ENCODE measurements at places on chromosomes 3 and 15.

DNA sequence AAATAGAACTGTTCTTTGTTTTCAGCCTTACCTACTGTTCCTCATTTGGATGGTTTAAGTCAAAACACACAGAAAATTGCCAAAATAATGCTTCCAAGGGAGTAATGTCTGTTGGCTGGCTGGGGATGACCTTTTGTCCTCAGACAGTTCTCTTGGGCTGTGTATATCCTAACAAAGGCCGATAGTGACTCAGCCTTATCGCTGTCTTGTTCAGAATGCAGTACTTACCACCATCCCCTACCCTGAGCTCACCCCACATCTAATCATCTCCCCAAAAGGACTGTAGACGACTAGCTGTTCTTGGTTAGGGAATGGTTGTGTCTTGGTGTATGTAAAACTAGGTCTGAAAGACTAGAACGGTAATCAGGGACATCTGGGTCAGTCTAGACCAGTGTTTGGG, 35.0 kb downstream of the RAB11A start:
- DNase-seq = no peak

DNA sequence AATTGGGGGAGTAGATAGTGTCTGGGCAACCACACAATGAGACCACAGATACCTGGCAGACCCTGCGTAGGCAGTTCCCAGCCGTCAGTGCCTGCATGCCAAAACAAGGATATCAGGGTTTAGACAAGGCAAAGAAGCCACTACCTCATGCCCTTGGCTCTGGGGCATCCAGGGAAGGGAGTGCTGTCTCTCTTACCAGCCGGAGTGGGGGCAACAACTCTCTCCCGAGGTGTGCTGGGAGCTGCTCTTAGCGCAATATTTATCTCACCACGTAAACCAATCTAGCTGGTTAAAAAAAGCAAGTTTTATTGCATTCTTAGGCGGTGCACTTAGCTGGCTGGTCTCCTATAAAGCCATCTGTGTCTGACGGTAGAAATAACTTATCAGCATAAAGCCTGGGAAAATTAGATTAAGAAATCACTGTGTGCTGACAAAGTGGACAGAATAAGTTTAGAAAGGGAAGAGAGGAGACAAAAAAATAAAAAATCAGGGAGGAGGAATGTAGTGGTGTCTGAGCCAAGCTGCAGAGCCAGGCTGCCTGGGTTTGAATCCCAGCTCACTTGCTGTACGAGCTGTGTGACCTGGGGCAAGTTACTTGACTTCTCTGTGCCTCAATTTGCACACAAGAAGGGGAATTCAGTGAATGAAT, 273.2 kb downstream of the PDZRN3 start:
- no peak for DNase-seq

GRCh38 chr15:59283717-59284391, 77.2 kb downstream of the LDHAL6B start:
- no peak for DNase-seq

DNA sequence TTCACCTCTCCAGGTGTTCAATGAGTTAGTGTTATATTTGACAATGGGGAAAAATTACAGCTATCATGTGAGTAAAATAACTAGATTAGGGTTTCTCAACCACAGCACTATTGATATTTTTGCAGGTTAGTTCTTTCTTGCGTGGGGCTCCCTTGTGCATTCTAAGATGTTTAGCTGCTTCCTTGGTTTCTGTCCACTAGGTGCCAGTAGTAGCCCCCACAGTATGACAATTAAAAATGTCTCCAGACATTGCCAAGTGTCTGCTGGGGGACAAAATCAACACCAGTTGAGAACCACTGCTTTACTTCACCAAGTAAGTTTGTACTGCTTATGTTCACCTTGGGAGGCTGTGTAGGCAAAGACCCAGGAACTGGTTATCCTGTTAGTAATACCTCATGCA, 618.7 kb downstream of the EDEM1 start:
- DNase-seq = no peak

- no peak for DNase-seq
These were observed 54.5 kb upstream of the GATA2 start for GRCh38 chr3:128547368-128547987.

- no peak for DNase-seq
These were observed 10.7 kb downstream of the BMF start for GRCh38 chr15:40097968-40098476.

DNA sequence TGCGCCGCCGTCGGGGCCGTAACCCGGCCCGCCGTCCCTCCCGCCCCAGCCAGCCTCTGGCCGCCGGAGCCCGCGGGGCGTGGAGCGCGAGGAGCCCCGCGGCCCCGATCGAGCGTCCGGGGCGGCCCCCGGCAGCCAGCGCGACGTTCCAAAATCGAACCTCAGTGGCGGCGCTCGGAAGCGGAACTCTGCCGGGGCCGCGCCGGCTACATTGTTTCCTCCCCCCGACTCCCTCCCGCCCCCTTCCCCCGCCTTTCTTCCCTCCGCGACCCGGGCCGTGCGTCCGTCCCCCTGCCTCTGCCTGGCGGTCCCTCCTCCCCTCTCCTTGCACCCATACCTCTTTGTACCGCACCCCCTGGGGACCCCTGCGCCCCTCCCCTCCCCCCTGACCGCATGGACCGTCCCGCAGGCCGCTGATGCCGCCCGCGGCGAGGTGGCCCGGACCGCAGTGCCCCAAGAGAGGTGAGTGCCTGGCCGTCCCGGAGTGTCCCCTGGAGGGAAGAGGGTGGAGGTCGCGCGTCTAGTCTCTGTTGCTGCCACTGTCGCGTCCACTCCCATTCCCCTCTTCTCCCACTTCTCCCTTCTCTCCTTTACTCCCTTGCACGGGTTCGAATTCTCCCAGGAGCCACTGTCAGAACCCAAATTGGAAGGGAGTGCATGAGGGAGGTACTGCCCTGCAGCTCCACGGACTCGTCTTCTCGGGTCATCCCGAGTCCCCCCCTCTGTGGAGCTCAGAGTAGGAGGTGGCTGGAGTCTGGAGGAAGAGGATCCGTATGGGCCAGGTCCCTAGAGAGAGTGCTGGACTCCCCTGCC, 585 bp downstream of the CSK start:
- DNase-seq = peak; percentile 45

- no peak for DNase-seq
These were observed 5.7 kb downstream of the NR2F2 start for GRCh38 chr15:96336108-96336595.

DNA sequence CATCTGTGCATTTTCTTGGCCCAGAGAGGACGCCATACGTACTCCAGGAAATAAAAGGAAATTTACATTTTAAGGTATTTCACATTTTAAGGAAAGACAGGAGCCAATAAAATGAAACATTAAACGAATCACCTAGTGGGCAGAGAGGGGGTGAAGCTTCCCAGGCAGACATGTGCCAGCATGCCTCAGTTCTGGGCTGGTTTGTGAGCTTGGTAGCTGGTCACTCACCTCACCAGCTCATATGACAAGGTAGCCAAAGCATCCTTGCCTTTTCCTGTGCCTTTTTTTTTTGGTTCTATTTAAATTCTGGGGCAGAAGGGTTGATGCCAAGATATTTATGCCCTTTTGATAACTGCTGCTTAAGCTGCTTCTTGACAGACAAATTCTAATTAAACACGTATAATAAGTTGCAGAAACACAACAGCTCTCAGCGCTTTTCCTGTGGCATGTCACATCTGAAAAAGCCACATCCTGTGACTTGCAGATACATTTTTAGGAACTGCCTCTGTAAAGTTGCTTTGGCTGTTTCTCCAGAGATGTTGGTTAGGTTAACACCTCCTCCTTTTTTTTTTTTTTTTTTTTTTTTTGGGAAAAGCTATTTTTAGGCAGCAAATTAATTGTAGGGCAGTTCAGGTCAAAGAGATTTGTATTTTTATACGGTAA, 218.6 kb downstream of the PDCD6IP start:
- no peak for DNase-seq

- DNase-seq = no peak
These were observed 55.6 kb downstream of the STARD5 start for GRCh38 chr15:81268340-81268739.

GRCh38 chr3:138682648-138683047, 74.1 kb downstream of the FAIM start:
- no peak for DNase-seq

DNA sequence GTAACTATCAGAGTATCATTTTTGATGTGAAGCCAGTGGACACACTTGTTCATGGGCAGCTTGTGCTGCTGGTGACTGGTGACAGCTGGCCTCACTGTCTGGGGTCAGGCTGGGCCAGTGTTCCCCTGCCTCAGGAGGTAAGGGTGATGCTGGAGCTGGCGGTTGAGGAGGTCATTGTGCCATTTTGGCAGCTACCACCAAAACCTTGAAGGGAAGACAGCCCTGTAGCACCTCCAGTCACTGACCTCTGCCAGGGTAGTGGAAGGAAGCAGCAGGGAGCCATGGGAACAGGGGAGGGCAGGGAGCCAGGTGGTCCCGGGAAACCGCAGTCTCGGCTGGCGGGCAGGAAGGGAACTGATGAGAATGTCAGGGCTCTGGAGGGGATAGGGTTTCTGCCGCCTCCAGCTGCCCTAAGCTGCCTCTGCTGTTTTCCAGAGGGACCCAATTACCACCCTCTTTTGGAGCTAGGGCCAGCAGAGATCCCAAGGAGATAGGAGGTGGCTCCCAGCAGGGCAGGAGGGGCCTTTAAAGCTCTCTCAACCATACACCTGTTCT, 24.8 kb downstream of the FOXL2NB start:
- no peak for DNase-seq

- DNase-seq = no peak
These were observed 497 bp downstream of the PARP16 start for GRCh38 chr15:65286069-65286703.

- no peak for DNase-seq
These were observed 5.2 kb downstream of the ANXA2 start for GRCh38 chr15:60392601-60392985.

- DNase-seq = no peak
These were observed 26.0 kb downstream of the SV2B start for GRCh38 chr15:91126080-91126479.

GRCh38 chr3:62368705-62369475, 4.5 kb downstream of the FEZF2 start:
- DNase-seq = no peak

DNA sequence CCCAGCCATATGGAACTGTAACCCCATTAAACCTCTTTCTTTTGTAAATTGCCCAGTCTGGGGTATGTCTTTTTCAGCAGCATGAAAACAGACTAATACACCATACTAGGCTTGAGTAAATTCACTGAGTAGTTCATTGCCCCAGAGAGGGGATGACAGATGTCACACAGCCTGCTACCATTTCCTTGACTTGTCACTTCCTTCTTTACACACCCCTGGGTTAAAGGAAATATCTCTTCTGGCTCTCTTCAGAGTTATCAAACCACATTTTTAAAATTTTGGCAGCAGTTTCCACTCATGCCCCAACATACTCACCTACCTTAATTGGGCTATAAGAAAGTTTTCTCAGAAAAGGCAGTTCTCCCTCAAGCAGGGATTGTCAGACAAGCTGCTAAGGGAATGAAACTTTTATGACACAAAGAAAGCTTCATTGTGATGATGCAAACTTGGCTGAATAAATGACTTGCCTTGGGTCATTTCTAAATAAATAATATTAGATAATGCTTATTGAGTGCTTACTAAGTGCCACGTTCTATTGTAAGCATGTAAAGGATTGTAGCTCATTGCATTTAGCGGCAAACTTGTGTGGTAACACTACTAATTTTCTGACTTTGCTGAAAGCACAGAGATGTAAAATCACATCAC, 68.0 kb upstream of the RBMS3 start:
- no peak for DNase-seq

DNA sequence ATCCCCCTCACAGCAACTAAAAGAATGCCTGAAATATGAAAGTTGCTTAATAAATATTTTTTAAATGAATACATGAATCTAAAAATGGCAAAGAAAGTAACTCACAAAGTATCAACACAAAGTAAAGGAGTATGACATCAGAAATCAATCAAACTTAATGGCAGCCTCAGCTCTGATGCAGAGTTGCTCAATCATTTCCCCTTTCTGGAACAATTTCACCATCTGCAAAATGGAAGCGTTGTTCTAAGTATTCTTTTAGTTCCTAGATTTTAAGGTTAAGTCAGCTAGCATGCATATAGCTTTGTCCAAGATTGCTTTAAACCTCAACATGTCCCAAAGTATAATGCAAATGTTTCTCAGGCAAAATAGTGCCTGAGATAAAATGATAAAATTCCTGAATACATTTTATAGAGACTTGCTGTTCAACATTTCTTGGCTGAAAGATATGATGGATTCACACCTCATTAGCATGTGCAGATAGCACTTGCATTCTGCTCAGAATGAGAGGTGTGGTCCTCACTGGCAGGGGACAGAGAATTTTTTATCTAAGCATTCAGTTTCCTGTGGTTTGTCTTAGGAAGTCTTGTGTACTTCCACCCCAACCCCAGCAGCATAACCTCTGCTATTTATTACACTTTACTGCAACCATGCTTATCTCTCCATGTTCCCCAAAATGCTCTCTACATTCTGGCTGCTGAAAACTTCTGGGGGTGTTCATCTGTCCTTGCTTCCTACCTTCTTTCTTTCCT, 429.3 kb downstream of the GRM7 start:
- no peak for DNase-seq

DNA sequence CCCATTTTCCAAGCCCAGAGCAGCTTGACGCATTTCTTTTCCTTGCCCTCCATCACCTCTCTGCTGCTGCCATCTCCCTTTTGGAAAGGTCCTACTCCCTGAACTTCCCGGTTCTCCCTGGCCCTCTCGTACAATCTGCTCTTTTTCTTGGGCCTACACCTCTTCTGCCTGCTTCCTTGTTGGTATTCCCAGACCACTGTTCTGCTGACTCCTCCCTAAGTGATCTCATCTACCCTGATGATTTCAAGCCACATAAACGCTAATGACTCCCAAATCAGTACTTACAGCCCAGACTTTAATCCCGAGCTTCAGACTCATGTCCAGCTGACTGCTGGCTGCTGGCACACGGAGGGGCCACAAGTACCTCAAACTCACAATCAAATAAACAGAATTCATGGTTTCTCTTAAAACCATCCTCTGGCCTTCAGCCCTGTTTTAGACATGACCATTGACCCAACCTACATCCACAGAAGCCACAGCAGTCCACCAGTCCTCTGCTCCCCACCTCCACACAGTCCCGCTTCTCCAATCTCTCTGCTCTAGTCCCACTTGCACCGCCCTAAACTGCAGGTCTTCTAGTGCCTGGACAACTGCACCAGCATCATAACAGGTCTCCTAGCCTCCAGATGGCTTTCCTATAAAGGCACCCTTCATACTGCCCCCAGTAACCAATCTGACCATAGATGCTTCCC, 57.6 kb downstream of the AAGAB start:
- no peak for DNase-seq

- DNase-seq = no peak
These were observed 49.2 kb downstream of the RYK start for GRCh38 chr3:134201201-134202130.

DNA sequence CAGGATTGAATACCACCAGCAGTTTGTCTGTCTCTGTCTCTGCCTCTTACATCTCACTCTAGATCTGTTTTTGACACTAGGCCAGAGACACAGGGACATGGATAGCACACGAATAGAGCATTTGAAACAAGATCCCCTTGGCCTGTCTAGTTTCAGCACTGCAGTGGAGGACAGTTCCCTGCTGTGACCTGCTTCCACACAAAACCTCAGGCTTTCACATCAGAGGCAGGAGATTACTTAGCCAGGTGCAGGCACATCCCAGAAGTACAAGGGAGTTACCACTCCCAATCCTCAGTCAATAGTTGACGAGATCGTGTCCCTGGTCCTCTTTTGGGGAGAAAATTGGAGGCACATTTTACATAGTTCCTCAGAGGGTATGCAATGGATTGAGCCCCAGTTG, 34.0 kb upstream of the CCK start:
- no peak for DNase-seq

GRCh38 chr3:120162400-120162799, 68.2 kb upstream of the GSK3B start:
- no peak for DNase-seq
